ENCODE measurements at places on chromosomes 13 and 19. TPM values are rescaled to one million over a fixed set of nuclear protein-coding genes. Genes with fewer than 3 reads are reported as not detected.

- DNase-seq, result no peak
Observed at GRCh38 chr19:27392027-27392632, 1820.8 kb downstream of the UQCRFS1 start.

The ZNF221 gene
- total RNA-seq, result 5.8 TPM

GRCh38 chr13:27104606-27105005 lies 67.0 kb downstream of the USP12 start:
- no peak for DNase-seq

DNA sequence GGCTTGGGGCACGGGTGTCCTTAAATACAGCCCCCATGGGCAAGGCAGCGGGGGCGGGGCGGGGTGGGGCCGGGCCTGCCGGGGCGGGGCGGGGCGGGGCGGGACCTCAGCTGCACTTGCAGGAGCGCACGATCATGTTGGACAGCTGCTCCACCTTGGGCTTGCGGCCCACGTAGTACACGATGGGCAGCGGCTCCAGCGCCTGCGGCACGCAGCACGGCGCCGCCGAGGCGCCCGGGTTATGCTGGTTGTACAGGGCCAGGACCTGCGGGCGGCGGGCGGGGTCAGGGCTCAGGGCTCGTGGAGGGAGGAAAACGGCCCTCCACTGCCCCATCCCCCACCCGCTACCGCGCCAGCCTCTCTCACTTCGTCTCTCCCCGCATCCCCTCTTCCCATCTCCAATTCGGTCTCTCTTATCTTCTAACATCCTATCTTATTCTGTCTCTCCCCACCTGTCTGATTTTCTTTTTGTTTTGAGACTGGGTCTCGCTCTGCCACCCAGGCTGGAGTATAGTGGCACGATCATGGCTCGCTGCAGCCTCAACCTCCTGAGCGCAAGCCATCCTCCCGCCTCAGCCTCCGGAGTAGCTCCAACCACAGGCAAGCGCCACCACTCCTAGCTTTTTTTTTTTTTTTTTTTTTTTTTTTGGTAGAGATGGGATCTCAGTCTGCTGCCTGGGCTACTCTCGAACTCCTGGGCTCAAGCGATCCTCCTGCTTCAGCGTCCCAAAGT lies 21.1 kb downstream of the CCDC97 start:
- no peak for DNase-seq

DNA sequence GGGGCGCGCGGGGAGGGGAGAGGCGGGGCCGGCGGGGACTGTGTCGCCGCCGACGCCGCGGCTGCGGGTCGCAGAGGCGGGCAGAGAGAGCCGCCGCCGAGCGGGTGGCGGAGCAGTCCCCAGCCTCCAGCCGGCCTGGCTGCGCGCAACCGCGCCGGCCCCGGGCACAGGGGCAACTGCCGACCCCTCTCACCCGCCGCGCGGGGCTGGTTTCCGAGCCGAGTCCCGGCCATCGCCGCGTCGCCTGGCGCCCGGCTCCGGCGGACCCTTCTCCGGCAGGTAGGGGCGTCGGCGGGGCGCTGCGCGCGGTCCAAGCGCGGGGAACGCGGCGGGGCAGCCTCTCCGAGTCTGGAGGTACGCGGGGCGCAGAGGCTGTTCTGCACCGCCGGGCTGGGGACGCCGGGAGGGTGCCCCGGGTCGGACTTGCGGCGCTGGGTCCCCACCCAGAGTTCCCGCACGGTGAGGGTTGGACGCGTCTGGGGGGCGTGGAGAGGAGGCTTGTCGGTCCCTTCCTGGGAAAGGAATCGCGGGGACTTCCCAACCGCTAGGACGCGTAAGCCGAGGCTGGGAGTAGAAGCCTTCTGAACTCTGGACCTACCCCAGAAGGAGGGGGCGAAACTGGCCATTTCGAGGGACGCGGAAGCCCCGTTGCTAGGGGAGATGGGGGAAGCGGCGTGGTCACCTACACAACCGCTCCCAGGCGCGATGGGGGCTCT lies 133.6 kb upstream of the MYO16 start:
- no peak for DNase-seq

- no peak for DNase-seq
Observed at GRCh38 chr13:111252446-111253364, 67.7 kb upstream of the TEX29 start.

- no peak for DNase-seq
Observed at GRCh38 chr13:64869539-64869938, 2360.6 kb downstream of the PCDH9 start.

The OLFM2 gene
- total RNA-seq, result 1.9 TPM

The CEBPA gene
- total RNA-seq, result 66.1 TPM

- DNase-seq, result no peak
Observed at GRCh38 chr19:19884583-19884982, 16.2 kb upstream of the ZNF93 start.

The MUC16 gene
- not detected for total RNA-seq

DNA sequence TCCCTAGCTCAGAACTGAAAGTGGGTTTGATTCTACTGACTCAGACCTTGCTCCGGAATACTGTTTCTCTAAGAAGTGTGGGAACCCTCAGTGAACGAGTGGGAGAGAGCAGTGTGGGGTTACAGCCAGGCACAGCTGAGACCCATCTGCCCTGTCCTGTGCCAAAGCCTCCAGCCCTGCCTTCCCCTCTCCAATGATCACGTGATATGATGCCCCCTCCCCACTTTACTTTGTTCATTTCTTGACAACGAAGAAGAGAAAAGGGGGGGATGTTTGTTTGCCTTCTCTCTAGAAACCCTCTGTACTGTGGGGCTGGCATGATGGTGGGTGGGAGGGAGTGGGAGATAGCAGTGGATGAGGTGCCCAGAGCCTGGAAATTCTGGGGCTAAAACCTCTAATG lies 96.0 kb downstream of the RNASEH2B start:
- no peak for DNase-seq

The ACP7 gene
- total RNA-seq, result not detected

DNA sequence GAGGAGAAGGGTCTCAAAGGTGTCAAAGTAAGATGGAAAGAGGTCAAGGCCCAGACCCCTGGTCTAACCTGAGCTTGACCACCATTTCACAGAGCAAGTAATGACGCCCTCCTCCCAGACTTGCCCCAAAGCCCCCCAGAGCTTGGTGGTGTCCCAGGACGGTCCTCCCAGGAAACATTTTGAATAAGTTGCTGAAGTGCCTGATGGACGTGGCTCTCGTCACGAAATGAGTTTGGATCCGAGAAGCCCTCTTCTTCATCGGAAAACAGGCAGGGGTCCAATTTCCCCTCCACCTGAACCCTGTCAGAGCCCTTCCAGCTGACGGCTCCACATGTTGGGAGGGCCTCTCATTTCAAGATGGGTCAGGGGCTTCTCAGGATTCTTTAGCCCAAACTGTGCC lies 54.5 kb upstream of the TPM4 start:
- DNase-seq, result no peak

The NCAN gene
- total RNA-seq, result not detected

GRCh38 chr19:49690656-49691242 lies at the start of gene CPT1C:
CPT1C (plus strand) TSS chr19:49691116; CDS start chr19:49692253, 1,137 bp downstream.
- DNase-seq, result peak; percentile 67

The C1QTNF9 gene
- not detected for total RNA-seq

The OR7A5 gene
- total RNA-seq, result not detected

DNA sequence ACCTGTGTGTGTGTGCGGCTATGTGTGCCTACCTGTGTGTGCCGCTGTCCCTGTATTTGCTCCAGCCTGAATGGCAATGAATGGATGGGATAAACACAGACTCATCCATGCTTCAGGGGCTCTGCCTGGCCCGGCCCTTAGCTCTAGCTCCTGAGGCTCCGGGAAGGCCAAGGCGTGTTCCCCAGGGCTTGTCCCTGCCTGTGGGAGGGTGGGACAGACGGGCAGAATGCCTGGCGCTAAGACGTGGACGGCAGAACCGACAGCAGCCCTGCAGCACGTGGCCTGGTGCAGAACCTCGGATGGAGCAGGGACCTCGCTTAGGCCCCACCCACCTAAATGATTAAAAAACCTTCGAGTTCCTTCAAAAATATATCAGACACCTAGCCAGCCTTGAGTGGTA lies 57.8 kb upstream of the C13orf46 start:
- DNase-seq, result no peak

The TSSK6 gene
- total RNA-seq, result 1.8 TPM

- DNase-seq, result no peak
Observed at GRCh38 chr13:102002287-102002686, 399.6 kb downstream of the FGF14 start.

GRCh38 chr19:29624489-29625185 lies 18.6 kb downstream of the POP4 start:
- DNase-seq, result no peak

The MEIOSIN gene
- total RNA-seq, result not detected

The SSC5D gene
- total RNA-seq, result 2.6 TPM

The ZNF304 gene
- total RNA-seq, result 2.8 TPM

GRCh38 chr13:110471833-110472162 lies 89.7 kb downstream of the RAB20 start:
- peak; percentile 38 for DNase-seq
